ENCODE measurements at places on chromosomes 1 and 21.
A peak's percentile ranks its signal among the peaks of the same experiment; 100 is the strongest.

- peak; percentile 32 for DNase-seq
Observed at GRCh38 chr21:45309069-45309986, 21.6 kb upstream of the POFUT2 start.

DNA sequence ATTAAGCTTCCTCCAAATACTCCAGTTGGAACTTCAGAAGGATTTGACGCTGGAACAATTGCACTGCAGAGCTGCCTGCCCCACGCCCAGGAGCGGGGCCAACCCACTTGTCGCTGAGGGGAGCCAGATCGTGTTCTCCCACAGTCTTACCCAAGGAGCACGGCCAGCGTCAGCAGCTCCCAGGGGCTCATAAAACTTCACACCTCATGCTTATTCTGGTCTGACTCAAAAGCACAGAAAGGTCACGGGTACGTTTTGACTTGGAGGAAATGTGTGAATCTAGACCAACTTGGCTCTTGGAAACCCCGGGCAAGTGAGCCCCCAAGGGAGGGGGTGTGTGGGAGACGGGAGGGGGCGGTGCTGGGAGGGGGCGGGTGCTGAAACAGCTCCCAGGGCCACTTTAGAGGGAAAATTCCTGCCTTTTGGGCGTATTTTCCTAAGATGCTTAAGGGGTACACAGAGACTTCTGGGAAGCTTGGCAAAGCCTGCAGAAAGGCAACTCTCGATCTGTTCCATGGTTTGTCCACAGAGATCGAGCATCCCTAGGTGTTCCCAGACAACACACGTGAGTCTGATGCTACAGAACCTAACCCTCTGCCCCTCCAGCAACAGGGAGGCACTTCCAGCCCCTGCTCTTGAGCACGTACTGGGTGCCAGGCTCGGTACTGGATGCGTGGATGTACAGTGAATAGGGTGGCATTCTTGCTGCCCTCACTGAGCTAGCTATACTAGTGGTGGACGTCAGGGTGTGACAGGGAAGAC, 98.9 kb downstream of the DHRS3 start:
- DNase-seq: no peak

GRCh38 chr1:47761201-47761930, 235.8 kb downstream of the TRABD2B start:
- no peak for DNase-seq

DNA sequence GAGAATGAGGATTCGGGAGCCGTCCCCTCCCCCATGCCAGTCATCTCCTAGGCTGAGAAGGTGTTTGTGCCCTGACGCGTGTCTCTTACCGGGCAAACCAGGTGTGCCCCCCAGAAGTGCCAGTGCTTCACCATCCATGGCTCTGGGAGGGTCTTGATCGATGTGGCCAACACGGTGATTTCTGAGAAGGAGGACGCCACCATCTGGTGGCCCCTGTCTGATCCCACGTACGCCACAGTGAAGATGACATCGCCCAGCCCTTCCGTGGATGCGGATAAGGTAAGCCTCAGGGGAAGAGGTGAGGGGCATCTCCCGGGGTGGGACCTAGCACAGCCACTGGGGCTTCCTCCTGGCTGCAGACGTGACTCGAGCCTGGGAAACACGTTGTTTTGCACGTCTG, 959 bp downstream of the PADI6 start:
- no peak for DNase-seq

- DNase-seq: no peak
Observed at GRCh38 chr1:19400875-19401534, 84.3 kb downstream of the CAPZB start.

- no peak for DNase-seq
Observed at GRCh38 chr21:35849144-35849543, 211.2 kb downstream of the SETD4 start.

DNA sequence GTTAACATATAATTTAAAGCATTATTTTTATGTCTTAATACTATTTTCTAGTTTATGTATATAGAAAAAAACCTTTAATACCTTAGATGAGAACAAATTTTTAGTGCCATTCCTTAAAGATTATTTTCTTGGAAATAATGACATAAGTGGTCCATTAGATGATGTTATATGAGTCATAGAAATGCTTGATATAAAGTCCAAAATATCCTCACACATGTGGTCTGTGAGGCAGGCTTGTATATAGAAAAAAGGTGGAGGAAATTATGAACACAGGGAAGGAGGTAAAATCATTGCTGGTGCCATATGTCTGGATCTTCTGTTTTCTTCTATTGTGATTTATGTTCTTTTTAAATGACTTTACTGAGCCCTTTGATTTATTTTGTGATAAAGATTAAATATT, 79.3 kb downstream of the MAP3K7CL start:
- no peak for DNase-seq

GRCh38 chr1:6515771-6516170, 24.3 kb upstream of the PLEKHG5 start:
- no peak for DNase-seq

DNA sequence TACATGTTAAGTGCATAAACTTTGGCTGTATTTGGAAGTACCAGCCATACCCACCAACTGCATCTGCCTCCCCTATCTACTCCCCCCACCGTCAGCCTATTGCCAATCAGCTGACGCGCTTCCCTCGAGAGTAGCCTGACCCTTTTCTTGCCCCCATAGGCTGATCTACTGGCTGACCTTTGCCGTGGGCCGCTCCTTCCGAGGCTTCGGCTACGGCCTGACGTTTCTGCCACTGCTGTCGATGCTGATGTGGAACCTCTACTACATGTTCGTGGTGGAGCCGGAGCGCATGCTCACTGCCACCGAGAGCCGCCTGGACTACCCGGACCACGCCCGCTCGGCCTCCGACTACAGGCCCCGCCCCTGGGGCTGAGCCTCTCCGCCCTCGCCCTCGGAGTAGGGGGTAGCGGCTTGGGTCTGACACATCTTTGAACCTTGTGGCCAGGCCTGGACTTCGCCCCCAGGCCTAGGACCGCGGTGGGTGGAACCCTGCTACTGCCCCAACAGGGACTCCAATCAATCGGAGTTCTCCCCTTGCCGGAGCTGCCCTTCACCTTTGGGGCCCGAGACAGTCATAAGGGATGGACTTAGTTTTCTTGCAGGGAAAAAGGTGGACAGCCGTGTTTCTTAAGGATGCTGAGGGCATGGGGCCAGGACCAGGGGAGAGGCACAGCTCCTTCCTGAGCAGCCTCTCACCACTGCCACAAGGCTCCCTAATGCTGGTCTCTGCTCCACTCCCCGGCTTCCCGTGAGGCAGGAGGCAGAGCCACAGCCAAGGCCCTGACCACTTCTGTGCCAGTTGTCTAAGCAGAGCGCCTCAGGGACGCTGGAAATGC, 4.0 kb downstream of the GLMP start:
- DNase-seq: peak; percentile 73

- DNase-seq: no peak
Observed at GRCh38 chr1:165010418-165011070, 346.0 kb downstream of the LMX1A start.

DNA sequence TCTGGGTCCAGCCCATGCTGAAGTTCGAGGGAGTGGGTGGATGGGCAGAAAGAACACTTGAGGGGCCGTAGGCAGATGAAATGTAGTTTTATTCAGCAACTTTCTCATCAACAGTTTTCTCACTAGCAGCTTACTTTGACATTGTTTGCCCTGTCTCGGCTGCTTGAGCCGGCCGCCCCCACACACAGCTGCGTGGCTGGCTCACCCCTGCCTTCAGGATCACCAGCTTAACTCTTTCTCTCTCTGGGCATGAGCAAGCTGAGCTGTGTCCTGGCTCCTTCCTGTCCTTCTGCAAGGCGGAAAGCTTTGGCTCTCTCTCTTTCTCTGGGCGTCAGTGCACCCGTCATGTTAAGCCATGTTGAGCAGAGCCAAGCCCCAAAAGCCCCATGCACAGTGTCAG, 104.4 kb upstream of the GNG12 start:
- no peak for DNase-seq

DNA sequence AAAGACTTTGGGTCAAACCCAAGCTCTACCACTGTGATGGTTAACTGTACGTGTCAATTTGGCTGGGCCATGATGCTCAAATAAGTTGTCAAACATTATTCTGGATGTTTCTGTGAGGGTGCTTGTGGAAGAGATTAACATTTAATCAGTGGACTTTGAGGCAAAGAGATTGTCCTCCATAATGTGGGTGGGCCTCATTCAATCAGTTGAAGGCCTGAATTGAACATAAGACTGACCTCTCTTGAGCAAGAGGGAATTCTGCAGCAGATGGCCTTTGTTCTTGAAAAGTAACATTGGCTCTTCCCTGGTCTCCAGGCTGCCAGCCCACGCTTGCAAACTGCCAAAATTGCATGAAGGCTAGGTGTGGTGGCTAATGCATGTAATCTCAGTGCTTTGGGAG, 94.5 kb upstream of the SPATA6 start:
- DNase-seq: no peak

DNA sequence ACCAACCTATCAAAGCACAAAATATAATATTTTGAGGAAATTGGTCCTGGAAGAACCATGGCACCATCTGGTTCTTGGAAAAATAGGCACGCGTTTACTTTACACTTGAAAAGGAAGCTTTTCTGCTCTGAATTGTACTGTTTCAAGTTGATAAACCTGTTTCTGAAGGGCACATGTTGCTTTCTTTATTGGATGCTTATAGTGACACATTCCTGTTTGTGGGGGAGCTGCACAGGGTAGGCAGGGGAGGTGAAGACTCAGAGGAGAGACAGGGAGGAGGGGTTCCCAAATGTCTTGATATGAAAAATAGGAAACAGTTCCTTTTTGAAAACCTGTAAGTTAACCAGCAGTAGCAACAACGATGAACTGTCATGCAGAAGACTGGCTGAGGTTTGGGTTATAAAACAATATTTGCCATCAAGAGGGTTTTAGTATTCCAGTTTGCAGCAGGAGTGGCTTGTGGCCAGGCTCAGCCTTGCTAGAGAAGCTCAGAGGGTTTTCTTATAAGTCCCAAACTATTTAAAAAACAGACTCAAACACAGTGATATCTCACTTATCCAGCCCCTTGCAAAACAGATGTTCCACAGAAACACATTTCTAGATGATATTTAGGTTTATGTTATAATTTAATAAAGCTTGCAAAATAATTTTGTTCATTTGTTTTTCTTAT, 127.0 kb upstream of the MROH9 start:
- DNase-seq: no peak

GRCh38 chr1:37792943-37793686, 532 bp upstream of the MANEAL start:
- no peak for DNase-seq

GRCh38 chr1:91650764-91651163, 150.1 kb downstream of the CDC7 start:
- DNase-seq: no peak

- no peak for DNase-seq
Observed at GRCh38 chr1:176462674-176463378, at the start of gene PAPPA2. TSS of gene PAPPA2 (plus strand) at chr1:176463175. CDS start at chr1:176556323, 93,148 bp downstream.

DNA sequence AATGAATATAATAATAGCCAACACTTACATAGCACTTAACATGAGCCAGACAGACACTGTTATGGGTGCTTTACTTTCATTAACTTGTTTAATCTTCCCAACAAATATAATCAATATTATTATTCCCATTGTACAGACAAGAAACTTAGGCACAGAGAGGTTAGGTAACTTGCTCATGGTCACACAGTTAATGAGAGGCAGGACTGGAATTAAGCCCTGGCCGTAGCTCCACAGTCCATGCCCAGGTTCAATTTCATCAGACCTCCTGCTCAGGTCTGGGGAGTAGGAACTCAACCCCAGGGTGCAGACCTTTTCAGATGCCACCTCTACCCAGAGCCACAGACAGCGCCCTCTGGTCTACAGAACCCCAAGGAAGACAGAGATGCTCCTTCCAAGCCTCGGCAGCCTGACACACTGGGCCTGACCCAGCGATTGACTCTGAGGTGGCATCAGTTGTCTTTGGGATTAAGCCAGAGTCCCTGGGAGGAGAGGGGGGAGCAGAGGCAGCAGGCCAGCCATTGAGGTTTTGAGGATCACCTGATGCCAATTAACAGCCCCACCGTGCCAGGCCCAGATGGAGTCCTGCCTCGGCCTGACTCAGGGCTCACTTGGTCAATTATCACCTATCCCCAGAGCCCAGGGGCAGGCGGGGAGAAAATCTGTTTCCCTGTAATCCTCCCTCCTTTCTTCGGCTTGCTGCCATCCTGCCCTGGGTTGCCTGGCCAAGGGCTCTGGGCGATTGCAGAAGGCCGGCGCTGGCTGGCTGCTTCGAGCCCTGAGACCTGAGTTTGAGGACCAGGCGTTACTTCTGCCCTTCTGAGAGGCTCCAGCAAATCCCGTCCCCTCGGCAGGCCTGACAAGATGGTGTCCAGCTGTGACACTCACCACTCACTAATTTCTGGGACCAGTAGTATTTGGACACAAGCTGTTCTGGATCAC, 116.7 kb downstream of the LACTBL1 start:
- peak; percentile 54 for DNase-seq

DNA sequence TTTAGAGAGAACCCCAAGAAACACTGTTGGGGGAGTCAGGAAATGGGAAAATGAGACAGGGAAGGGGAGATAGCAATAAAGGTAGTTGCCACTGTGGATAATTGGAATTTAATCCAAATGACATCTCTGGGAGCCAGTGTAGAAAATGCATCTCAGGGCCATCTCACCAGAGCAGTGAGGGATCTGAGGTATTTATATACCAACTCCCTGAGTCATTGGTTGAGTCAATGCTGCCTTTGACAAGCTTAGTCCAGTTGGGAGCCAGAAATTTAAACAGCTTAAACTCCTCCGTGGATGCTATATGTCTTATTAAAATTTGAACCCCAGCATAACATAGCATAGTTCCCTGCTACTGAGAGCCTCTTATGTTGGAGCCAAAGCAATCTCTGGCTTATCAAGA, 140.3 kb downstream of the SLC30A10 start:
- DNase-seq: no peak

GRCh38 chr21:44552681-44553080, 1.4 kb upstream of the KRTAP10-2 start:
- DNase-seq: no peak

DNA sequence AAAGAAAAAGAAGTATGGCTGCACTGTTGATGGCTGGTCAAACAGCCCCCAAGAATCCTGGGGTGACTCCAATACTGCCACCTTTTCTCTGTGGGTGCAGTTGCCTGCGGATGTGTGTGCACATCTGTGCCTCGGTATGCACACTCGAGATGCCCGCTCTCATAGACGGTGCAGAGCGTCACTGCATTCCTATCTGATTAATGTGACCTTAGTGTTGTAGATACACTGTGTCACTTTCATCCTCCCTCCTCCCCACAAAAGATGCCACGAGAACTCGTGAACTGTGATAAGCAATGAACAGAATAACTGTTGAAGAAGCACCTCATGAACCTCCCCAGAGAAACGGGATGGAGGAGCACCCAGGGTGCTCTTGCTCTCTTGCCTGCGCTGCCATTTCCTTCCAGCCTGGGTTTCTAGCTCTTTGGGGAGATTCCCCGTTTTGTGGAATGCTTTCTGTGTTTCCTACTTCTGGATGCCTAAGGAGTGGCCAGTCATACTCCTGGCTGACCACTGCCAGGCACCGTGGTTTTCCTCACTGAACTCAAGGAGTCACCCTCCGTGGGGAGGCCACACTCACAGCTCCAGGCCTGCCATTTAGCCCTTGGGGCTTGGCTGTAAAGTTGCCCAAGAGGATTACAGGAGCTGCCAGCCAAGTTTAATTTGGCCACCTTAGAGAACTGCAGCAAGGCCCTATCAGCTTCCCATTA, 32.0 kb downstream of the NTPCR start:
- no peak for DNase-seq

GRCh38 chr21:40839521-40839920, 7.4 kb downstream of the DSCAM start:
- DNase-seq: no peak

GRCh38 chr1:70685300-70686286, 274.5 kb downstream of the CTH start:
- DNase-seq: no peak

GRCh38 chr1:207956986-207957385, 46.1 kb upstream of the CD34 start:
- DNase-seq: no peak

- DNase-seq: no peak
Observed at GRCh38 chr1:163928069-163928468, 606.3 kb downstream of the NUF2 start.

Data from substantia nigra (tissue), 51 donors.